Retinal pigment epithelial cell (primary cell): ENCODE measurements at places on chromosomes 4 and X.

DNA sequence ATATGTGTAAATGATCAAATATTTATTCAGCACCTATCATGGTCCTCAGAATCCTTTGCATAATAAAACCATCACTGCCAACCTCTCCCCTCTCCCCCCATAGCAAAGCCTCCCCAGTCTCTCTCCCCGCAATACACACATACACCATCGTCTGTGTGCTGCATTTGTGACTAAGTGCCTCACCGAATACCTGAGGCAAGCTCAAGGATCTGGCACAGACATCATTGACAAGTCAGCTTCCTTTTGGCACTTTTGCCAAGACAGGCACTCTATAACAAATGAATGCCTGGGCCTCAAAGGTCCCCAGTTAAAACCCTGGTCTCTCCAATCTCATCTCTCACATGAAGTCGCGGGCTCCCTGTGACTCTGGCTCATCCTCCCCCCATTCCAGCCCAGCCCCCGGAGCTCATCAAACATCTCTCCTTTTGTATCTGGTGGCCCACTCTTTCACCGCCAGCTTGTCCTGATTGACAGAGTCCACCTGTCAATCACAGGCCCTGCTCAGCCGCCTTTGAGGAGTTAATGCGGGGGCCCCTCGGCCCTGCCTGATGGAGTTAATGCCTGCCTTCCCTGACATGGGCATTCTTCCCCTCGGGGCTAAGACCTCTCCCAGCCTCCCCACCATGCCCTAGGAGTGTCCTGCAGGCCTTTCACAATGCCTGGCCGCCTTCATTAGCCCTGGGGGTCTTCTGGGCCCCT lies 135.8 kb upstream of the ATP6AP2 start:
- DNase-seq: no peak

DNA sequence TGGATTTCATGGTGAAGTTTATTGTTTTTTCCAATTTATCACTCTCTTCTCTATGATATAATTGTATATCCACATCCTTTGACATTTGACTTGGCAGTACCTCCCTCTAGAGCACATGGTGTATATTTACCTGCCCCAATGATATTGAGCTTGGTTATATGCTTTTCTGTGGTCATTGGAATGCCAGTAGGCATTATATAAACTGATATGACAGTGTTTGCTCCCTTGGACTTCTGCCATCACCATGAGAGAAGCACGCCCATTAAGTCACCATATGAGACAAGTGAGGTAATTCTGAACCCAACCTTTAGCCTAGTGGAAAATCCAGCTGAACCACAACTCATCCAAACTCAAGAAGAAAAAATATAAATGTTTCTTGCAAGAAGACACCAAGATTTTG lies 2761.5 kb downstream of the ARAP2 start:
- DNase-seq: no peak

GRCh38 chrX:65687367-65687766 lies 19.9 kb downstream of the MSN start:
- DNase-seq: no peak

GRCh38 chr4:71453531-71453930 lies 114.7 kb downstream of the SLC4A4 start:
- DNase-seq: no peak

GRCh38 chr4:52957220-52957686 lies 95.1 kb downstream of the RASL11B start:
- no peak for DNase-seq

GRCh38 chr4:154779362-154779947 lies 1.6 kb upstream of the RBM46 start:
- DNase-seq: peak; percentile 6

- DNase-seq: peak; percentile 14
These were observed 19.9 kb downstream of the COPS4 start for GRCh38 chr4:83054928-83055327.

GRCh38 chr4:110278127-110278526 lies 79.7 kb upstream of the ELOVL6 start:
- DNase-seq: no peak

DNA sequence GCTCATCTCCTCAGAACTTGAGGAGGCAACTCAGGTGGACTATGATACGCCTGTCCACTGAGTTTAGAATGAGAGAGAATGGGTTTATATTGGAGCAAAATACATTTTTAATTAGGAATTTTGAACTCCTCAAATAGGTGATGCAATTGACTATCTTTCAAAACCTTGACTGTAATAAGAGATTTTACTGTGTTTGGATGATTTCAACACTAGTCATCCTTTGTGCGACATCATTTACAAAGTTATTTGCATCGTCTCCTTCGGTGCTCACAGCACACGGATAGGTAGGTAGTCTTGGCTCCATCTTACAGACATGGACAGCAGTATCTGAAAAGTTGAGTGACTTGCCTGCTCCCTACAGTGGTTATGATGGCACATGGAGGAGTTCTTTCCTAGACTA lies 67.0 kb downstream of the AASDH start:
- no peak for DNase-seq
